Ovary (tissue), 10 donors: ENCODE measurements at places on chromosomes 12 and 14. TPM values are rescaled to one million over a fixed set of nuclear protein-coding genes. Genes with fewer than 3 reads are reported as not detected.

The LRP1 gene
- polyA plus RNA-seq, result 168 TPM

The FOXG1 gene
- 0.10 TPM for polyA plus RNA-seq

The MYO1H gene
- polyA plus RNA-seq, result not detected

The MYF6 gene
- polyA plus RNA-seq, result not detected

The TAS2R7 gene
- polyA plus RNA-seq, result not detected

The CCDC88C gene
- 2.3 TPM for polyA plus RNA-seq

The BATF gene
- 1.5 TPM for polyA plus RNA-seq

The RFX4 gene
- not detected for polyA plus RNA-seq

The SYNE3 gene
- 3.7 TPM for polyA plus RNA-seq

The GNG2 gene
- polyA plus RNA-seq, result 29.4 TPM

GRCh38 chr12:3304436-3305165 lies 186.4 kb upstream of the PRMT8 start:
- no peak for DNase-seq

DNA sequence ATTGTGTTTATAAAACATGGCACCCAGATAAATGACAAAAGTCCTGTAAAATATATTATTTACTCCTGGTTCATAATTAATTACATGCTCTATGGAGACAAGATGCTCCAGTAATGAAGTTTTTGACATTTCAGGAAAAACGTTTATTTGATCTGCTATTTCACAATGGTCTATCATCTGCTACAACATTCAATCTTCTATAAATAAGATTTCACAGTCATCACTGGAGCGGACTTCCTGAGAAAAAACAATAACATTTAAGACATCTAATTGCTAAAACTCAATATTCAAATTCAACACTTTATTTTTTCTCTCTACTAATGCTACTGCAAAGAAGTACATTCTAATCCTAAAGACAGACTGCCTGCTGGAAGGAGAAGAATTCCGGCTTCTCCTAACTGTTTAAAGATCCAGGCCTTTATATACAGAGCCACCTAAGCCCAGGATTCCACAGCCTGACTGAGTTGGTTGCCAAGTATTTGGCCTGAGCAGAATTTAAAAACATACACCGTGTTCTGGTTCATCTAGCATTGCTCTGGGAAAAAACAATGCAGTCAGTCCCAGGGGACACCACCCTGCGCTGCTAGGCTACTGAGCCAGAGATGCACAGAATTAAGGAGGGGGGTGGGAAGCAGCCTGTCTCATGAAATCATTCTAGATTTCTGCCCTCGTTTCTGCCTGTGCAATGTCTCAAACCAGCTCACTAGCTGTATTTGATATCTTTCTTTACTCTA lies 58.0 kb downstream of the TMTC1 start:
- DNase-seq, result no peak

DNA sequence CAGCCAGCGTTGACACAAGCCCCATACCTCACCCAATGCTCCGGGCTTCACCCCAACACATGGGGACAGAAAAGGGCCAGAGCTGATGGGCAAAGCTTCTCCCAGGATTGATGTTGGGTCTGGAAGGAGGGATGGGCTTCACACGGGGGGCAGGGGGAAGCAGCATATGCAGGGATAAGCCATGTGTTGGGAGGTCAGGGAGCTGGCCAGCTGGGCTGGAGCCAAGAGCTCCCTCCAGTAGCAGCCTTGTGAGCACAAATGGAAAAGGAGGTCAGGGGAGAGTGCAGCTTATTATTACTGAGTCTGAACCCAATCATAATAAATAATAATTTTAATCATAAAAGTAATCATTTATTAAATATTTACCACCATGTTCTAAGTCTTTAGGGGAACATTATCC lies 9.3 kb downstream of the PLEKHD1 start:
- DNase-seq, result no peak

- no peak for DNase-seq
Measured at GRCh38 chr12:31736472-31736871, 7.7 kb upstream of the AMN1 start.

DNA sequence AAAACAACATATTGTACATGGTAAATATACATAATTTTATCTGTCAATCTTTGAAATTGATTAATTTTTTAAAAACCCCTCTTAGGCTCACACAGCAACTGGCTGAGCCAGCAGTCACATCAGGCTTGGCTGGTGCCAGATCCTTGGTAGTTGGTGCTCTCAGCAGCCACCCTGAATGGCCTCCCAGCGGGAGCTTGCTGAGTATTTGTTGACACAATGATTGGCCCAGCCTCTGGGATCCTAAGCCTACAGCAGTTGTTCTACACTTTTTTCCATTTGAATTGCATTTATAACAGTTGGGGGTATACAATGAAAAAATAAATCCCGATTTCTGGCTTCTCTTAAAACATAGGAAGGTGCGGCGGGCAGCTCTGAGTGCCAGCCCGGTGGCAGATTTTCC lies 11.1 kb downstream of the PRKAB1 start:
- no peak for DNase-seq

GRCh38 chr14:77290705-77291104 lies 19.7 kb upstream of the NGB start:
- DNase-seq, result no peak

DNA sequence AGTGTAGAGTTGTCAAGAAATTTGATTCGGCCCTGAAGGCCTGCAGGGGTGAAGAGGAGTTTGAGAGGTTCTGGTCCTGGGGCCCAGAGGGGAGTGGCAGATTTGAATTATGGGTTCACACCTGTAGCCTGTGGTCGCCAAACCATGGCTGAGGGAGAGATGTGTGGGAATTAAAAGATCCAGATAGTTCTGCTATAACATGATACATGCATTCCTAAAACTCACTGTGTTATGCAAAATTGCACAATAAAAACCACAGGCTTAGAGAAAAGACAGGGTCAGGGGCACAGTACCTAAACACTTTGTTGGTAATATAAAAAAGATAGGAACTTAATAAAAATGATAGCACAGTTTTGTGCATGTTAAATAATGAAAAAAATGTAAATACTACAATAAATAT lies 106.2 kb downstream of the TMEM30B start:
- no peak for DNase-seq

DNA sequence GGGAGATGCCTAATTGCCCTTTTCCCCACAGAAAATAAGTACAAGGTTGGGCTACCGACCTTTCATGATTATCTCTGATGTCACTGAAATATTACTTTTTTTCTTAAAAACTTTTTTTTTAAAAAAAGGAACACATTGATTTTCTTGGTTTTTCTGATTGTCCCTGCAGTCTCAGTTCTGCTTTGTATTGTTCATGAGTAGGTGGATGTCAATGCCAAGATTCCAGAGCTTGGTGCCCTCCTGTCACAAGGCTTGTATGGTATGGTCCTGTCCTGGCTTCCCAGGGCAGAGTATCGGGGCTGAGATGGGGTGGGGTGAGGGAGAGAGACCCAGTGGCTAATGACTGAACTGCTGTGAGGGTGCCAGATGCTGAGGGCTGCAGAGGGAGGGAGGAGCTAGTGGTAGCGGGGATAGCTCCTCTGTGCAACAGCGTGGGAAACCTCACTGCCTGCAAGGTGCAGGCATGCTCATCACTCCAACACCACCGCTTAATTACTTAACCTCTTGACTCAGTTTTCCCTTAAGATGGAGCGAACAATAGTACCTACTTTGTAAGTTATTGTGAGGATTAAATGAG lies 4.4 kb upstream of the CTDSP2 start:
- DNase-seq, result no peak

- no peak for DNase-seq
Measured at GRCh38 chr14:53696217-53696965, 260.2 kb downstream of the BMP4 start.

DNA sequence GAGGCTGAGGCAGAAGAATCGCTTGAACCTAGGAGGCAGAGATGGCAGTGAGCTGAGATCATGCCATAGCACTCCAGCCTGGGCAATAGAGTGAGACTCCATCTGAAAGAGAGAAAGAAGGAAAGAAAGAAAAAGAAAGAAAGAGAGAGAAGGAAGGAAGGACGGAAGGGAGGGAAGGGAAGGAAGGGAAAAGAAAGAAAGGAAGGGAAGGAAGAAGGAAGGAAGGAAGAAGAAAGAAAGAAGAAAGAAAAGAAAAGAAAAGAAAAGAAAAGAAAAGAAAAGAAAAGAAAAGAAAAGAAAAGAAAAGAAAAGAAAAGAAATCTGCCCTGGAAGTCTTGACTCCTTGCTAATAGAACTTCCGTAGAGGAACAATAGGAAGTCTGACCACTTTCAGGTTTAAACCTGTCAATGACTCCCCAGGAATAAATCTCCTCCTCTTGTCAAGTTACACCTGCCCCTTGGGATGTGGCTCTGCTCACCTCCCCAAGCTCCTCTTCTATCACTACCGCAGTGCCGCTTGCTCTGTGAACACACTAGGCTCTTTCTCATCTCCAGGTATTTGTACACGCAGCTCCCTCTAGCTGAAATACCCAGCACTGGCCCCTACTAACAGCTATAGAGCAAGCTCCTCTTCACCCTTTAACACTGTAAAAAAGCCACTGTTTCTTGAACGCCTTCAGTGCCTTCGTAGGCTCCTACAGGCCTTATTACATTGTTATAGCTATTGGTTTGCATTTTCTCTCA lies 773.1 kb upstream of the TBX3 start:
- DNase-seq, result no peak

GRCh38 chr12:96233168-96233567 lies 39.0 kb downstream of the ELK3 start:
- peak; percentile 84 for DNase-seq

- no peak for DNase-seq
Measured at GRCh38 chr14:100168506-100168905, 9.1 kb upstream of the DEGS2 start.

DNA sequence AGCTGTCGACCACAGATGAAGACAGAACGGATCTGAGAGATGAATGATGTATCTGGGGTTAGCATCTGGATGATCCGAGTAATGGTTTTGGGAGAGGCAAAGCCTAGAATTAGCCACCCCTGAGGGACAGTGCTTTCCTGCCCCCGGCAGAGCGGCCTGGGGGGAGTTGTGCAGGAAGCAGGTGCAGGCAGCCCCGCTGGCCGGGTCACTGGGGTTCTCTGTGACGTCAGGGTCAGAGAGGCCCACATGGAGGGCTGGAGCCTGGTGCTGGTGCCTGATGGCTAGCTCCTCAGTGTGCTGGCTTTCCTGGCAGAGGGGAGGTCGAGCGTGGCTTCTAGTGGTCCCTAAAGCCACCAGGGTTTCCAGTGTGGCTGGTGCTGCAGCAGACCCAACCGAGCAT lies 70.3 kb downstream of the ADGRD1 start:
- DNase-seq, result no peak
